Inflammatory macrophage treated with lipopolysaccharide for 1 hour (primary cell): ENCODE measurements at places on chromosomes 4 and X.
A peak's percentile ranks its signal among the peaks of the same experiment; 100 is the strongest.

DNA sequence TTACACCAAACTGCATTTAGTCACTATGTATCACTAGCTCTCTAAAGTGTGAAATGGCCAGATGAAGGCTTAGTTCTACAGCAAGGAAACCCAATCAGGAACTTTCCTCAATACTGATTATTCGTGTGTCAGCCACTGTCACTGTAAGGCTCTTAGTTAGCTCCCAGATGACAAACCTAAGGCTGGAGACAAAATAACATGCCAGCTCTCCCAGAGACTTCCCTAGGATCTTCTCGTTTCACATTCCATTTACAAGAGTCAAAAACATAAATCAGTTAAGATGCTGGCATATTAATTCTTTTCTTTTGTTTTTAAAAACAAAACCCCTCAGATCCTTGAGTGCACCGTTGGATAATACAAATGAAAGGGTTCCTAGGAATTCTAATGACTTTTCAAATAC lies 88.2 kb upstream of the TFDP3 start:
- DNase-seq = no peak

- peak; percentile 9 for DNase-seq
Observed at GRCh38 chrX:10597871-10598270, 22.5 kb downstream of the MID1 start.

- DNase-seq = no peak
Observed at GRCh38 chr4:27308379-27308778, 447.7 kb downstream of the STIM2 start.

DNA sequence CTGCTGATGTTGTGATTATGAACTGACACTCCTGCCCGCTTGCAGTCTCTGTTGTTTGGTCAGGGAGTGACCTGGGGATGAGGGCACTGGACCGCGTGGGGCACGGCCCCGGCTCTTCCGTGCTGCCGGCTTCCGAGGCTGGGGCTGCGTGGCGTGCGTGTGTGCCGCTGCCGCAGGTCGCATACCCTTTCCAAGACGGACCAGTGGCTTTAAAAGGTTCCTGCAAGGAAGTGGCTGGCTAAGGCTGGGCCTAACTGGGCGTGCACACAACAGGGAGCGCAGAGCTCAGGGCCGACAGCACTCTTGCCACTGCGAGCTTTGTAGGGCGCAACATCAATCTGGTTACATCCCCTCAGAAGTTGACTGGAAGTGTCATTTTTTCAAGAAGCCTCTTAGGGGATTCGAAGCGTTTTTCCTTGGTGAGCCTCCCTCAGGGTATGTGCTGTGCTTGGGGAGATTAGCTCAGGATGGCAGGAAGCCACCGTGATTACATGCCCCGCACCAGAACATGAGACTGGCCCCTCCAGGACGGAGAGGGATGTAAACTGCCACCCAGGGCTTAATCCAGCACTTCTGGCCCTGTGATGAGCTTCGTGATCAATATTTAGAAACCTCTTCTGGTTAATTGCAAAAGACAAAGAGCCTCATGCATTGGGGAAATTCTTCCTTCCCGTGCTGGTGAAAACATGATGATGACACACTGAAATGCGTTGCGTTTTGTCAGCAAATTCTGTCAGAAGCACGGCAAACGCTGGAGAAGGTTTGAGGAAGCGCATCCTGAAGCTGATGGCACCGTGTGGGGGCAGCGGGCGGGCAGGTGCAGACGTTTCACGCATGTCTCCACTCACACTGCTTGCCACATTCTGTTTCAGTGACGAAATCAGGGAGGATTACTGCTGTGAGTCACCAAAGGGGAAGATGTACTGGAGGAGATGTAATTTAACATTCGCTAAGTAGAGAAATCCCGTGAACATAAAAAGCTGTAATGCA lies 11.1 kb downstream of the MAEA start:
- DNase-seq = peak; percentile 99

GRCh38 chr4:54818481-54818880 lies 160.7 kb downstream of the KIT start:
- no peak for DNase-seq

DNA sequence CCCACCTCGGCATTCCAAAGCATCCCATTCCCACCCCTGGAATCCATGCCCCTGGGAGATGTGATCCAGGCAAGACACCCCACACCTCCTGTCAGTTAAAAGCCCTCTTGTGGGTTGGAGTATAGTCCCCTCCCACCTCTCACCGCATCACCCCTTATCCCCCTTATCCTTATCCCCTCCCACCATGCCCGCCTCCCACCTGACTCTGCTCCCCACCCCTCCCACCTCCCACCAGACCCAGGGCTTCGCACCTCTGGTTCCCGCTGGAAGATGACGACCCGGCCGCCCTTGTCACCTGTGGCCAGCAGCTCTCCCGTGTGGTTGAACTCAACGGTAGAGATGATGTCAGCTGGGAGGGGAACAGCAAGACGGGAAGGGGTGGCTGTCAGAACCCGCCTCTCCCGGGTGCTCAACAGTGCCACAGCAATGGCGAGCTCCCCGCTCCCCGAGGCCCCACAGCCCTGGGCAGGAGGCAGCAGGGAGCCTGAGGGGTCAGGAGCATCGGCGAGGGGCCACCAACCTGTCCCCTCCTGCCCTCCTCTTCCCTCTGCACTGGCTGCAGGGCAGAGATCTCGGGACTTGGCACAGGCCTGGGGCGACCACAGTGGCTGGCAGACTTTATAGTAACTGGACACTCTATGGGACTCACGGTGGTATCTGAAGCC lies 91.5 kb downstream of the PPP2R2C start:
- DNase-seq = no peak

GRCh38 chrX:138877746-138878145 lies 166.2 kb upstream of the FGF13 start:
- no peak for DNase-seq

DNA sequence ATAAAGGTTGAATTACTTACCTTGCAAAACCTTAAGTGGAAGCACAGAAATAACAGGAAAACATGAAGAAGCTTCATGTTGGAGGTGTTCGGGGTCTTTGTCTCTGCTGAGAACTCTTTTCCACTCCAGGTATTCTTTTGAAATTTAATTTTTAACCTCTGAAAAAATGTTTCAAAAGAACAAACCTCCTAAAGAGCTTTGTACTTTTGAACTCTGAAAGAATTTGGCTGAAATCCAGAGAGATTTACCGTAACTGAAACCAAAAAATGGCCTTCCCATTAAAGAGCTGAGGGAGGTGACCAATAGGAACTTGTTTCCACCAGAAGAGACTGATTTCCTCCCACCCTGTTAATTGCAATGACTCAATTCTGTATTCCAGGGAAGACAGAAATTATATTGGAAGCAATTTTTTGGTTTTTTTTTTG lies at the start of gene CFI:
TSS of gene CFI (minus strand) at position 105 of the 425 bp plus-strand sequence. CDS start at position 77, 28 bp downstream.
- no peak for DNase-seq

DNA sequence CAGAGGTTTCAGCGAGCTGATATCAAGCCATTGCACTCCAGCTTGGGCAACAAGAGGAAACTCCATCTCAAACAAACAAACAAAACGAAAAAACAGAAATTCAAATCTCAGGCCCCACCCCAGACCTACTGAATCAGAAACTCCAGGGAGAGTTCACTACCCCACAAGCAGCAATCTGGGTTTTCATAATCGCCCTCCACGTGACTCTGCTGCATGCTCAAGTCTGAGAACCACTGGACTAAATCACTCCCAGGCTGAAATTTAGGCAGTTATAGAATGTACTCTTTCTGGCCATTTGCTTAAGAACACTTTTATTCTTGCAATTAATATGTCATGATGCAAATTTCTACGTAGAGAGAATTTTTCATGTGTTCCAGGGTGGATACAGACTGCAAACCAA lies 287.3 kb downstream of the USP46 start:
- no peak for DNase-seq

GRCh38 chr4:80276931-80277330 lies 10.5 kb downstream of the FGF5 start:
- no peak for DNase-seq

- DNase-seq = no peak
Observed at GRCh38 chrX:28552322-28552721, 34.9 kb upstream of the IL1RAPL1 start.

DNA sequence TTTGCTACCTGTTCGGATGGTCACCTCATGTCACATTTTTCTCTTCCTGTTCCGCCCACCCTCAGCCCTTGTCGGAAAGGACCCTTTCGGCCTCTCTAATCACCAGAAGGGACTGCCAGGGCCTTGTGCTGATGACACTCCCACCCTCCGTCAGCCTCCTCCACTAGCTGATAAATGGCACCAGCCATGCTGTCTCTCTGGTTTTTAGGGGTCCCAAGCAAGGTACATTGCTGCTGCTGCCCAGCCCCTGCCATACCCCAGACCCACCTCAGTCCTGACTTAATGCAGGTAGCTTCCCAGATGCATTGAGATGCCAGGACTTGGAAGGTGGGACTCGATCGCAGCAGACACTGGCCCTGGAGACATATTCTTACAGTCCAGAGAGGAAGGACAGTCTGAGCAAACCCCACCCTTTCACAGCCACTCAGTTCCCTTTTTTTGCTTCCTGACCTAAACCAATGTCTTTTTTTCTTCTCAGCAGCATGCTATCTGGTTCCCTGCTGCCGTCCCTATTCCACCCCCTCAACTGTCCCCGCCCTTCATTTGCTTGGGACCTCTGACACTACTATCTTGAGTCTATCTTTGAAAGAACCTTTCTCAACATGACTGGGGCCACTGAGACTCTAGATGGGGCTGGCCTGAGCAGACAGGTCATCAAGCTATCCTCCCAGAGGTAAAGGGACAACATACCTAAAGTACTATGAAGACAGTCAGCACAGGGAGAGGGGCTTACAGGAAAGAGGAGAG lies at the start of gene BTK:
TSS of gene BTK (minus strand) at position 397 of the 747 bp plus-strand sequence. CDS start 10,907 bp downstream, outside the sequence.
- DNase-seq = peak; percentile 63

DNA sequence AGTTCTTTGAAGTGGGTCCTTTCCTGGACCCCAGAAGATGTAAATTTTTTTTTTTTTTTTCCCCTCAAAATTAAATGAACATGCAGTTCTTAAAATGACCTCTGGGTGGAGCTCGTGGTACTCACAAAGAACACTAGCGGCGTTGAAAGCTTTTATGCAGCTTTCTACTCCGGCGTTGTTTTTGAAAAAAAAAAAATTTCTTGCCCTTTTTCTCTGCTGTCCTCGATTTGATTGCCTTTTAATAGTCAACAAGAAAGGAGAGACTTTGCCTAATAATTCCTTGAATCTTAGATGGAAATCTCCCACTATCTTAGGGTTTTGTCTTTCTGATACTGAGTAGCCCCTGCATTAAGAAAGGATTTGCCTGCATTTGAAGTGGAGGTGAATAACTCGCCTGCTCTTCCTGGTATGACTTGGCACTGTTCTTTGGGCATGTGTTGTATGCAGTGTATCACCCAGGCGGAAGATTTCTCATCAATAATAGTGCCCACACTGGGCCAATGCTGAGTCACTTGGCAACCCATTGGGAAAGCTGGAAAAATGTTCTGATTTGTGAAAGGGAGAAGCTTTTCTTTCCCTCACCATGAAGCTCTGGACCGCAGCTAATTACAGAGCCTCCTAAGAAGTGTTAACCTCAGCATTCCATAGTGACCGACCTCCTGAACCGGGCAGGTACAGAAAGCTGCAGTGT lies 104.0 kb downstream of the PHEX start:
- DNase-seq = peak; percentile 43

GRCh38 chr4:25440478-25441030 lies 63.5 kb downstream of the ANAPC4 start:
- DNase-seq = no peak

DNA sequence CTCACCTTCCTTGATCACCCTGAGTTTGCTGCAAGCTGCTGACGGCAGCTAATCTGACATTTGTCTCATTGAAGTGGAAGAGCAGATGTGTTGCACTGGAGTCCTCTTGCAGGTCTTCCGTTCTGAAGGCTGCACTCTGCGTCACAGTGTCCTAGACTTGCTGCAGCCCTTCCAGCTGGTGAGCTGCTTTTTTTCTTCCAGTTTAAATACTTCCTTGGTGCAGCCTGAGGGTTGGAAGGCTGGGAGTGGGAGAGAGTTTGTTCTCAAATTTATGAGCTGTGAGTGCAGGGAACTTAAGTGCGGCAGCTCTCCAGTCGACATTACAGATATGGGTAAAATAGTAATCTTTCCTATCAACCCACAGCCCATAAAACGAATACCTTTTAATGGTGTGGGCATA lies 303.6 kb upstream of the FAT1 start:
- DNase-seq = no peak

GRCh38 chr4:156974264-156974663 lies 2.7 kb upstream of the PDGFC start:
- DNase-seq = no peak

GRCh38 chrX:66022632-66023384 lies 17.1 kb downstream of the VSIG4 start:
- no peak for DNase-seq

- no peak for DNase-seq
Observed at GRCh38 chr4:74378573-74378972, 13.6 kb downstream of the EREG start.

DNA sequence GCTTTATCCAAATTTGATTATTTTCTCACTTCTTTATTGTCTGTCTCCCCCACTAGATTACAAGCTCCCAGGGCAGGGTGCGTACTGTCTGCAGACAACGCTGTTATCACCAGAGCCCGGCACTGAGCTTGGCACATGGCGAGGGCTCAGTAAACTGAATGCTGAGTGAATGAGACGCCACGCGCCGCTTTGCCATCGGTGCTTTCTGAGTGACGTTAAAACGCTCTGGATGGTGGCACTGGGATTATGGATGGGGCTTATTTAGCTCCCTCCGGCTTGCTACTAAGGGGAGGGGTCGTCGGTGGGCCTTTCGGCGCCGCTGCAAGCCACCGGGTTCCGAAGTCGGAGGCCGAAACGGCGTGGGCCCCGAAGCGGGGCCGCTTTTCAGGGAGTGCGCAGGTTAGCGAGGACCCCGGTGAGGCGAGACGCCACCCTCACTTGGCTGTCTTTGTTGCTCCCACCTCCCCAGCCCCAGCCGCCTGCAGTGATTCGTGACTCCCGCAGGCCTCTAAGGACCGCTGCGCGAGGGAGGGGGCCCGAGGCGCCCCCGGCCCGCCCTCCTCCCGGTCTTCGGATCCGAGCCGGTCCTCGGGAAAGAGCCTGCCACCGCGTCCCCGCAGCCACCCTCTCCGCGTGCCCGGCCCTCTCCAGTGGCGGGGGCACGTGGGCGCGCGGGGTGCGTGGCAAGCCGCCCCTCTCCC lies 569 bp upstream of the FHL1 start:
- no peak for DNase-seq

DNA sequence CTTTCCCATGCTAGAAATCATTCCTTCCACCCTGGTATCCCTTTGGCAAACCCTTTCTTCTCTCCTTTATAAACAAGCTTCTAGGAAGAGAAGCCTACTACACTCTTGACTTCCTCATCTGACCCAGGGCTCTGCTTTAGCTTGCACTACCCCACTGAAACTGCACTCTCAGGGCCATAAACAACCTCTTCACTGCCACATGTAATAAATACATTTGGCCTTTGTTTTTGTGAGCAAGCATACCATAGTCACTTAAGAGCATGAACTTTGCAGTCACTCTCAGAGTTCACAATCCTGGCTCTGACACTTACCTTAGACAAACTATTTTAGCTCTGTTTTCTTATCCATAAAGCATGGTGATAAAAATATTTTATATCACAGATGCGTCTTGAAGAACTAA lies 50.7 kb upstream of the USP38 start:
- no peak for DNase-seq

DNA sequence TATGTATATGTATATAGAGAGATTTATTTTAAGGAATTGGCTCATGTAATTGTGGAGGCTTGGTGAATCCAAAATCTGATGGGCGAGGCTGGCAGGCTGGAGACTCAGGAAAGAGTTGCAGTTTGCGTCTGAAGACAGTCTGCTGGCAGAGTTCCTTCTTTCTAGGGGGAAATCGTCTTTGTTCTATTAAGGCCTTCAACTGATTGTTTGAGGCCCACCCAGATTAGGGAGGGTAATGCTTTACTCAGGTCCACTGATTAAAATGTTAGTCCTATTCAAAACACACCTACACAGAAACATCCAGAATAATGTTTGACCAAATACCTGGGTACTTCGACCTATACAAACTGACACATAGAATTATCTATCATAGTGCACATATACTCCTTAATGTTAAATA lies 149.5 kb downstream of the NAA11 start:
- no peak for DNase-seq
